ENCODE measurements at places on chromosomes 1 and 21. TPM values are rescaled to one million over a fixed set of nuclear protein-coding genes. Genes with fewer than 3 reads are reported as not detected.
A peak's percentile ranks its signal among the peaks of the same experiment; 100 is the strongest.

TSPAN1 gene
- 1.1 TPM for total RNA-seq

L1TD1 gene
- total RNA-seq: 0.29 TPM

OR2L8 gene
- not detected for total RNA-seq

COL11A1 gene
- 158 TPM for total RNA-seq

FCRL4 gene
- total RNA-seq: not detected

- no peaks in the 10 kb centered on the region for H3K4me1 ChIP-seq
- no peaks in the 10 kb centered on the region for H3K36me3 ChIP-seq
- no peak overlapping the region for H3K4me3 ChIP-seq
- peak; percentile 66 for DNase-seq
These were observed 1.0 kb downstream of the FAM78B start for GRCh38 chr1:166165661-166166328.

DNA sequence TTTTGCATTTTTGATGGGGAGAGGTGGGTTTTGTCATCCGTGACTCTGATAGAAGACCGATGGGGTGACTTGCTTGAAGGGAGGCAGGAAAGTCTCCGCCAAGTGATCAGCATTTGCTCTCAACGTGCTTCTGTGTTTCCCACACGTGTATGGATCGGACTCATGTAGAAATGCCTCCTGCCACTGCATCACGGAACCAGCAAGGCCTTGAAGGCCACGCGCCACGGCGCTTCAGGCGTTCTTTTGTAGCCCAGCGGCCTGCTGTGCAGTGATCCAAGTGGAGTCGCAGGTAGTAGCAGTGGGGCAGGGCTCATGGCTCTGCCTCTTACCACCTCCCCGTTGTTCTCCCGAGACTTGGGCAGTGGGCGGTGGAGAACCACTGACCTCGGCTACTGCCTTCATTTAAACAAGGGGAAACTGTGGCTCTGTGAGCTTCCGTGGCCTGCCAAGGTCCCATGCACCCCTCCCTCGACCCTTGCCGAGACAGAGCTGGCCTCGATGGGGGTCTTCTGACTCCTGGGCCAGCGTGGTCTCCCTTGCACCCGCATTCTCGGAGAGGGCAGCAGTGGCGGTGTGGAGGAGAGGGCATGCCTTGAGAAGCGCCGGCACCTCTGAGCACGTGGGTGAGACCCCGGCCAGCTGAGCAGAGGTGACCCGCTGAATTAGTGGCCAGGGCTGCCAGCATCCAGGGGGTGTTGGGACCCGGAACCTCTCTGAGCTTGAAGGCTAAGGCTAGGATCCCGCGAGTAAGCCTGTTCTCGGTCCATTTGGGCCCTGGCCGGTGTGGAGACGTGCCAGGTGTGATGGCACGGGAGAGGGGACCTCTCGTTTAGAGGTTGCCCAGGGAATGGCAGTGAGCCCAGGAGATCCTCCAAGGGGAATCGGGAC is 46.1 kb upstream of the ABCG1 start:
- no peak for DNase-seq
- H3K4me3 ChIP-seq: no peak overlapping the region
- H3K27me3 ChIP-seq: peaks cover 2% of the 10 kb centered on the region
- no peak overlapping the region for H3K27ac ChIP-seq
- no peaks in the 10 kb centered on the region for H3K36me3 ChIP-seq

- DNase-seq: no peak
- H3K27ac ChIP-seq: no peak overlapping the region
These were observed 150.6 kb upstream of the HOOK1 start for GRCh38 chr1:59664166-59664565.

DNA sequence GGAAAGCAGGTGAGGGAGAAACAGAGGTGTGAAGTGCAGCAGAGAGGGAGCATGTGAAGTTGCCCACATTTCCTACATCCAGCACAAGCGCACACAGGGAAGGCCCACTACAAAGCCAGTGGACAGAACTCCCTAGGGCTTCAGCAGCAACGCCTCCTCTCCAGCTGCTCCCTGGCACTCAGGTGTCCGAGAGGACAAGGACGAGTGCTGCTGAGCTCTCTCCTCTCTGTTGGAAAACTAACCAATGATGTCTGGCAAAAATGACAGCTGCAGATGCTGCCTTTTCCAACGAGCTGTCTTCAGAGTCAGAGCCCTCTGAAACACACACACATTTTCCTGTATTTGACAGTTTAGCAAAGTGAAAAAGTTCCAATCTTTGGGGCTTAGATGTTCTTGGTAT is 86.8 kb downstream of the HSF2BP start:
- H3K4me3 ChIP-seq: no peak overlapping the region
- H3K27ac ChIP-seq: no peak overlapping the region
- H3K4me1 ChIP-seq: no peaks in the 10 kb centered on the region
- no peaks in the 10 kb centered on the region for H3K27me3 ChIP-seq

GRCh38 chr1:111471012-111471411 is 2.8 kb upstream of the C1orf162 start:
- peaks cover 25% of the 10 kb centered on the region for H3K4me1 ChIP-seq
- DNase-seq: no peak
- no peak overlapping the region for H3K4me3 ChIP-seq

- no peaks in the 10 kb centered on the region for H3K36me3 ChIP-seq
- H3K27ac ChIP-seq: no peak overlapping the region
- no peak for DNase-seq
- peaks cover 4% of the 10 kb centered on the region for H3K4me1 ChIP-seq
- H3K4me3 ChIP-seq: no peak overlapping the region
These were observed 123.6 kb downstream of the MRPS6 start for GRCh38 chr21:34196996-34197395.

GRCh38 chr1:43867976-43868740 is 65.4 kb upstream of the ARTN start:
- no peak overlapping the region for H3K4me3 ChIP-seq
- peak overlapping the region; percentile 15 for H3K27ac ChIP-seq
- H3K4me1 ChIP-seq: peaks cover 9% of the 10 kb centered on the region
- no peaks in the 10 kb centered on the region for H3K27me3 ChIP-seq
- peak; percentile 68 for DNase-seq

DNA sequence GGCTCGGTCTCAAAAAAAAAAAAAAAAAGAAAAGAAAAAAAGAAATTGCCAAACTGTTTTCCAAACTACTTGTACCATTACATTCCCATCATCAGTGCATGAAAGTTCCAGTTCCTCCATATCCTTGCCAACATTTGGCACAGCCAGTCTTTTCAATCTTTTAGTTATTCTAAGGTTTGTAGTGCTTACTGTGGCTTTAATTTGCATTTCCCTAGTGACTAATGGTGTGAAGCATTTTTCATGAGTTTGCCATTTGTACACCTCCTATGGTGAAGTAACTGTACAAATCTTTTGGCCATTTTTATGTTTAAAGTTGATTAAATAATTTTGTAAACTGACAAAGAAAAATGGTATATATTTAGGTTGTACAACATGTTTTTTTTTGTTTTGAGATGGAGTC is 70.7 kb downstream of the DEGS1 start:
- H3K27ac ChIP-seq: no peak overlapping the region
- peaks cover 5% of the 10 kb centered on the region for H3K36me3 ChIP-seq
- H3K4me1 ChIP-seq: no peaks in the 10 kb centered on the region
- no peak for DNase-seq
